Left lung (tissue), 14 donors: ENCODE measurements at places on chromosomes 12 and 14.

- no peak for DNase-seq
Observed at GRCh38 chr12:113700943-113701342, 229.3 kb upstream of the LHX5 start.

- DNase-seq: no peak
Observed at GRCh38 chr14:61602003-61602732, 93.1 kb upstream of the HIF1A start.

DNA sequence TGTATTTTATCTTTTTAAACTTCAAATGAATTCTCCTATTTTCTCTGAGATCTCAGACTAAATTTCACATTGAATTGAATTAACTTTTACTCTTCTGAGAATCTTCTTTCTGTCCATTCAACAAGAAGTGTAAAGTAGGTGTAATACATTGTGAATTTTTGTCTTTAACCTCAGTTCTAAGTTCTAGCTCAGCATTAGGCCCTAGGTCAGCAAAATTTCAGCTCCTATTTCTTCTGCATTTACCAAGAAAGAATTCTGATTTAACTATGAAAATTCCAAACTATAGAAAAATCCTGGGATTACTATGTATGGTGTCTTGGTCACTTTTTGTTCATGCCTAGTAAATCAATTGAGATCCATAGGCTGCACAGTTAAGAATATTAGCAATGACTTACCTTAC lies 110.9 kb upstream of the MYF6 start:
- no peak for DNase-seq

GRCh38 chr12:50647031-50647430 lies 116.9 kb upstream of the ATF1 start:
- DNase-seq: no peak

DNA sequence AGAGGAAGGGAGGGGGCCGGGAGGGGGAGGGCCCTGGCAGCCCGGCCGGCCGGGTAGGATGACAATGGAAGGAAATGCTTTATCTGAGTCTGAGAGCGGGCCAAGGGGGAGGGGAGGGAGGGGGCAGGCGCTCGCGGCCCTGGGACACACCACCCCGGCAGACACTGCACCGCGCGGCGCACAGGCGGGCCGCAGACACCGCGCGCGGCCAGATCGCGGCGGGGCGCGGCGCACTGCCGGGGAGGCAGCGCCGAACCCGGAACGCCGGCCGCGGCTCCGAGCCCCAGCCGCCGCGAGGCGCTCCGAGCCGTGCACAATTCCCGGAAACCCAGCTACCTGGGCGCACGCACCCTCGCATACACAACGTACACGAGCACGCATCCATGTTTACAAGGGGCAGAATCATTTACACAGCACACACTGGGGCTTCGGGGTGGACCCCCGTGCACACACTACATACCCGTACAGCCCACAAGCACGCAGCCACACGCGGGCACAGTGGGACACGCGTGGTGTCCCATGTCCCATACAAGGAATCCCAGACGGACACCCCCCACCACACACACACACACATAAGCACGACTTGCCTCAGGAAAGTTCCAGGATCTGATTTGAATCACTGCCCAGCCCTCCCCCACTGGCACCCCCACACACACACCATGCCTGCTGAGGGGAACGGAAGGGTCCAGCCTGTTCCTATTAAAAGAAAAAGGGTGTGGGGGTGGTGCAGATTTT lies at the start of gene HDAC7:
Gene HDAC7, minus strand, starts transcription at position 8 of the 735 bp plus-strand sequence. CDS start 118 bp downstream, outside the sequence.
- peak; percentile 93 for DNase-seq

DNA sequence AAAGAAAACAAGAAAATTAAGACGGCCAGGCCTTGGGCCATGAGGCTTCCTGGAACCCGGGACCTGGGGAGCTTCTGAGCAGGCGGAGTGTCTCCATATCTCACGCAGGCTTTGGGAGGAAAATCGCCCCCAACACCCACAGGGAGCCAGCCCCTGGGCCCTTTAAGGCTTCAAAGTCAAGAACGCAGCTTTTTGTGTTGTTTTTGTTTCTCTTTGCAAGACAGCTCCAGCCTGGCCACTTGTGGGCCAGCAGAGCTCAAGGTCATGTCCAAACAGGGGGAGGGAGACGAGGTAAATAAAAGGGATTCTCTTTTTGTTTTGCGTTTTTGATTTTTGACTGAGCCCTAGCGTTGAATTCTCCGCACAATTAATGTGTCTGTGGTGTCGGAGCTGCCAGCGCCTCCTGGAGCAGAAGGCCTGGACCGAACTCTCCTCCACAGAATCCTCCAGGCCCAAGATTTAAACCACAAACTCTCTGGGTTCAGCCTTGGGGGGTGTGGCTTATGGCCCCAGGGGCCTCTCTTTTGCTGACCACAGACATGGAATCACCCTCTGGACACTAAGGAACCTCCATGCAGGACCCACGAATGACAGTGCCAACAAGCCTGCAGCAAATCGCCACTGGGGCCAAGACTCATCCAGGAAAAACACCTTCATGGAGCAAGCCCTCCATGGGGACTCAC lies 8.2 kb downstream of the SCARB1 start:
- no peak for DNase-seq

DNA sequence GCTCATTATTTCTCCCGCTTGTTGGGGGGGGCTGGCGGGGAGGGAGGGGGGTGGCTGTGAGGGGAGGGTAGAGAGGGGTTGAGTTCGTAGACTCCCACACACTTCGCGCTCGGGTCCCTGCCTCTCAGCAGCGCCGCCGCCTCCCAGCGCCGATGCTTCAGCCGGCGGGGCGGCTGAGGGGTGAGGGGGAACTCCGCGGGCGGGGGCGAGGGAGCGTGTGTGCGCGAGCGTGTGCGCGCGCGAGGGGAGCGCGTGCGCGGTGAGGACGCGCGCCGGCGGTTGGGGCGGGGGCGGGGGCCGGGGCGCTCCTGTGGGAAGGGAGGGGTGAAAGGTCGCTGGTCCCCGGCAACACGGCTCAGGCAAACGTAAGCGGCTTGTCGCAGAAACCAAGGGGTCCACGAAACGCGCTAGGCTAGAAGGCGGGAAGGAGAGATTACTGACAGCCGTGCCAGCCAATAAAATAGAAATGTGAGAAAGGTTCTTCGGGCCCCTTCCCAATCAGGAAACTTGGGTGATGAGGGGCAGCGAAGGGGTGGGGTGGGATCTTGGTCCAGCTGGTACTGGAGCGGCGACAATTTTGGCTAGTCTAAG lies 343 bp upstream of the NOVA1 start:
- peak; percentile 97 for DNase-seq

- no peak for DNase-seq
Observed at GRCh38 chr14:102917469-102918211, 4.8 kb upstream of the AMN start.

- DNase-seq: peak; percentile 65
Observed at GRCh38 chr14:73180385-73180805, 44.1 kb downstream of the PSEN1 start.

DNA sequence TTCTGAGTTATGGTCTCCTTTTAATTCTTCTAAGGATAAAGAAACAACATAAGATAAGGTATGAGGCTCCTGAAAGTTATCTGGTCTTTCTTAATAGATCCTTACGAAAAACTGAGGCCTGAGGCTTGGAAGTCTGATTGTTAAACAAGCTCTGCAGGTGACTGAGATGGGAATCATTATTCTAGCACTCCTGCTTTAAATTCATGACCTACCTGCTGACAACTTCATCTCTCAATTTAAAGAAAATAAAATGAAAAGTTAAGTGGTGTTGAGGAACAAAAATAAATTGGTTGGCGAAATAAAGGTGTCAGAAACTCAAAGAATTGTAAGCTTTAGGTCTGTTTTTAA lies 80.1 kb downstream of the FAR2 start:
- DNase-seq: no peak

DNA sequence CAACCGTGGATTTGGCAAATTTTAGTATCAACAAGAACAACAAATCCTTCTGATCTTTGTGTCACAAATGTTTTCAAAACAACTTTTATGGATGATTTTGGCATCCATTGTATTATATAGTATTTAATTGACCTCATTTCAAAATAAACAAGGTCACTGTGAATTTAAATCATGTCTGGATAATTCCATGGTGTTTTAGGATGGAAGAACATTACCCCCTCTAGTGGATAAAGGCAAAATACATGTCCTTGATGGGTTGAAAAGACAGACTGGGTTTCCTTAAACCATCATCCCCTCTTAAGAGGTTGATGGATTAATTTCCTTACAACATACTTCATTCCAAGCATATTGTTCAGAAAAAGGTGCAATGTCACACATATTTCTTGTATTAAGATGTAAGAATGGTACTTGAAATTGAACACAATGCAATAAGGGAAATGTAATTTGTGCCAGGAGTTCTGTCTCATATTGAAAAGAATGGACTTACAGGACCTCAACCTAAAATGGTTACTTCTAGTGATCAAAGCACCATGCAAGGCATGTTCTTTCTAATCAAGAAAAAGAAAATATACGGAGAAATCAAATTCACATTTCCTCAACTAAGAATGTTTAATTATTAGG lies 352.0 kb downstream of the BCAT1 start:
- no peak for DNase-seq

- DNase-seq: no peak
Observed at GRCh38 chr12:15244341-15244740, 23.1 kb upstream of the RERG start.

GRCh38 chr14:95207475-95208233 lies 50.3 kb upstream of the DICER1 start:
- DNase-seq: no peak
